ENCODE measurements at places on chromosomes 7 and 10. TPM values are rescaled to one million over a fixed set of nuclear protein-coding genes. Genes with fewer than 3 reads are reported as not detected.

The OR13A1 gene
- not detected for total RNA-seq

The AKR1E2 gene
- 8.9 TPM for total RNA-seq

The ATRNL1 gene
- 19.0 TPM for total RNA-seq

DNA sequence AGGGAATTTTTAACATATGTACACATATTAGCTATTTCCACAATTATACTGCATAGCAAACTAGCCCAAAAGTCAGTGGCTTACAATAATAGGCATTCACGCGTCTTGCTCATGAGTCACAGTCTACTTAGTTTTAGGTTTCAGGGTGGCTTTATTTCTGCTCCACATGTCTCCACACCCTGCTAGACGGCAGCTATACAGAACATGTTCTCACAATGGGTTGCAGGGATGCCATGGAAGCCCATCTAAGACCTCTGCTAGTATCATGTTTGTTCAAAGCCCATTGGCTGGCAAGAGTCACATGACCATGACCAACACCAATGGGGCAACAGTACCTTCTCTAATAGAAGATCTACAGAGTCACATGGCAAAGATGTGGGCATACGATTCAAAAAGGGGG lies 96.3 kb upstream of the NEBL start:
- no peak for DNase-seq

The ZNF487 gene
- total RNA-seq = 6.3 TPM

The SMARCD3 gene
- 19.7 TPM for total RNA-seq

DNA sequence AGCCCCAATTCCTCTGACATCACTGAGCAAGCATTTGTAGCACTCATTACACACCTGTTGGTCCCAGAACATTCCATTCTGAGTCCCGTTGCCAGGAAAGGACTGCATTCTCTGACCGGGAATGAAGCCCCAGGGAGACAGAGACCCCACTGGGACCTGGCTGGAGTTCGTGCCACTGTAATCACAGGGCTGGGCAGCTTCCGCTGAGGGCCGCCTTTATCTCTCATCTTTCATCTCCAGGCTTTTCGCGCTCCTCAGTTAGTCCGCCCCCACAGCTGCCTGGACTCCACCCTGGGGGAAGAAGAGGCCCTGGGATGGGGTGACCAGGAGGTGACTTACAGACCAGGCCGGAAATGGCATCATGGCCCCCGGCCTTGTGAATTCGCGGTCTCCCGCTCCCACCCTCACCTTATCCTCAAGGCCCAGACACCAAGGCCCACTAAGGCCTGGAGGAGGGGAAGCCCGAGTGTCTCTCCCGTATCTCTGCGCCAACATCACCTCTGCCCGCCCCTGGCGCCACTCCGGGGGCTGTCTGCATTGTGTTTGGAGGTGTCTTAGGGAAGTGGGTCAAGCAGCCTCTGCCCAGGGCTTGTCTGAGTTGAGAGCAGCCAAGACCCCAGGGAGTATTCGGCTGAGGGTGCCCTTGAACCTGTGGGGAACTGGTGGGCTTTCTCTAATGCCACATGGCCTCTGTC lies 75.4 kb downstream of the PROSER2 start:
- no peak for DNase-seq

- no peak for DNase-seq
These were observed 19.6 kb upstream of the SMKR1 start for GRCh38 chr7:129482781-129483180.

- DNase-seq = no peak
These were observed 43.7 kb downstream of the DGKB start for GRCh38 chr7:14858866-14859265.

DNA sequence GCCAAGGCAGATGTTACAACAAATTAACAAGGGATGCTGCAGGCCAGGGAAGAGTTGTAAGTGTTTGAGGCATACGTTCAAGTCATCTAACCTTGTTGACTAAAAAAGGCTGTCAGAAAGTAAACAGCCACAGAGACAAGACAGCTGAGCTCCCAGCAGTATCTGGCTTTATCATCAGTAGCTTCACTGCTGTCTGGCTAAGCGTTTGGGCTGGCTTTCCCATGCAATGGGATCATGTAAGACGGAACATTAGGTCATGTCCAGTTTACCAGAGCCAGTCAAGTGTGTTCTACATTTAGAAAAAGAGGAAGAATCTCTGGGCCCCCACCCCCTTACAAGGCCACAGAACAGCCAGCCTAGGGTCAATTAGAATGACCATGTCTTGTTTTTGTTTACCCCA lies 51.3 kb upstream of the GSAP start:
- DNase-seq = no peak

DNA sequence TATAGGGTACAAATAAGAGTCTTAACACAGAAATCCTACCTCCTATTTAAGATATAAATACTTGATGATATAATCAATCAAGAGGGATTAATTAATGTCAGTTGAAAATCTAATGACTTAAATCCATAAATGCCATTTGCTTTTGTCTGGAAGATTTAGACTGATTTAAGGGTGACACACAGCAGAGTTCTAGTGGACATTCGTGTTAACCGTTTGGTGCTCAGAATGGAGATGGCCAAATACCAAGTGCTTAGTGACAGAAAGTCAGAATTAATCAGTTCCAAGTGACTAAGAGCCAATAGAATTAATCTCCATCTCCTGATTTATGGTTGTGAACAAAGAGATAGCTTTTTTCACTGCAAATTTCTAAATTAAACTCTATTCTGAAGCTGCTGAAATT lies 36.2 kb downstream of the NAMPT start:
- no peak for DNase-seq

GRCh38 chr7:150716368-150716767 lies at the start of gene GIMAP1:
TSS of gene GIMAP1 (plus strand) at chr7:150716613. CDS start at chr7:150719048, 2,435 bp downstream.
- no peak for DNase-seq

GRCh38 chr10:60351191-60351853 lies 38.4 kb downstream of the ANK3 start:
- DNase-seq = no peak

GRCh38 chr7:105413887-105414437 lies 25.2 kb upstream of the SRPK2 start:
- no peak for DNase-seq

- DNase-seq = no peak
These were observed 39.7 kb downstream of the CADPS2 start for GRCh38 chr7:122846591-122846990.

The CPN1 gene
- not detected for total RNA-seq

- DNase-seq = no peak
These were observed 10.0 kb downstream of the BTRC start for GRCh38 chr10:101363850-101364400.

DNA sequence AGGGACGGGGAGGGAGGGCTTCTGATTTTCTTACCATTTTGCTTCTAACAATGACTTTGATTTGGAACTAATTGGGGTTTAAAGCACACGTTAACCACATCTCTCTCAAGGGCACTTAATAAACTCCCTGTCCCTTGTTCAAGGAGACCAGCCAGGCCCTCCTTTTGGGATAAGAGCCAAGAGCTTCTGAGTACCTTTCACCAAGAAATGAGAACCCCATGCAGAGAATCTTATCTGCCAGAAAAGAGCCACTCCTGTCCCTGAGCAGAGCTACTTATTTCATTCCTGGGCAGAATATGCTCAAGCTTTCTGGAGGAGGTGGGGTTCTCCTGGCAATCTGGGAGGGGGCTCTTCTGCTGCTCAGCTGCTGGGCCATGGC lies 574.6 kb downstream of the GALNT17 start:
- no peak for DNase-seq

The HOXA10 gene
- total RNA-seq = 0.63 TPM

GRCh38 chr10:624605-625332 lies 64.7 kb downstream of the DIP2C start:
- DNase-seq = no peak

GRCh38 chr7:18619311-18619710 lies 123.8 kb downstream of the HDAC9 start:
- no peak for DNase-seq

The BUD23 gene
- 52.2 TPM for total RNA-seq

The DKK1 gene
- total RNA-seq = 3.5 TPM

DNA sequence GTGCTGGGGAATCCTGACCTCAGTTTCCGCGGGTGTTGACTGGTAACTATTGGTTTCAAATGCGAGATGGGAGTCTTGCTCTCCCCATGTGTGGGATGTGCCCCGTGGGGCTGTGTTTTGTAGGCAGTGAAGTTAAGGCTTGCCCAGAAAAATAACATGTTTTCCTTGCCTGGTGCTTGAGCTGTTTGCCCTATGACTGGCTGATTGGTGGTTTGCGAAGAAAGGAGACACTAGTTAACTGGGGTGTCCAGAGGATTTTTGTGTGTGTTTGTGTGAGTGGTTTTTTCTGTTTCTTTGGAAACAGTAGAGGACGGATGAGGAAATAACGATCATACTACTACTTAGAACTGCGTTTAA lies 61.9 kb downstream of the CREB5 start:
- DNase-seq = no peak

DNA sequence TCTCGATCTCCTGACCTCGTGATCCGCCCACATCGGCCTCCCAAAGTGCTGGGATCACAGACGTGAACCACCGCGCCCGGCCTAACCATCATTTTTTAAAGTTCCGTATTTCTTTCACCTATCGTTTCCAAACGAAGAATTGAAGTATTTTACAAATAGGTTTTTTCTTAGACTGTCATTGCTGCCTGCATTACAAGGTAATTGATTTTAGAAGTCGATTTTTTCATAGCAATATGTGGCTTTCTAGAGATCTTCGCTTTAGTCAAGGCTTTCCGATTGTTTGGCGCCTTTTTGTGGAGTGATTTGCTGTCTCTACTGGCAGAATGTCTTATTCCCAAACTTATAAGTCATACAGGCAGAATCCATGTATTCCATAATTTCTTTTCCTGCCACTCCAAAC lies 109.2 kb downstream of the TRIL start:
- DNase-seq = no peak

DNA sequence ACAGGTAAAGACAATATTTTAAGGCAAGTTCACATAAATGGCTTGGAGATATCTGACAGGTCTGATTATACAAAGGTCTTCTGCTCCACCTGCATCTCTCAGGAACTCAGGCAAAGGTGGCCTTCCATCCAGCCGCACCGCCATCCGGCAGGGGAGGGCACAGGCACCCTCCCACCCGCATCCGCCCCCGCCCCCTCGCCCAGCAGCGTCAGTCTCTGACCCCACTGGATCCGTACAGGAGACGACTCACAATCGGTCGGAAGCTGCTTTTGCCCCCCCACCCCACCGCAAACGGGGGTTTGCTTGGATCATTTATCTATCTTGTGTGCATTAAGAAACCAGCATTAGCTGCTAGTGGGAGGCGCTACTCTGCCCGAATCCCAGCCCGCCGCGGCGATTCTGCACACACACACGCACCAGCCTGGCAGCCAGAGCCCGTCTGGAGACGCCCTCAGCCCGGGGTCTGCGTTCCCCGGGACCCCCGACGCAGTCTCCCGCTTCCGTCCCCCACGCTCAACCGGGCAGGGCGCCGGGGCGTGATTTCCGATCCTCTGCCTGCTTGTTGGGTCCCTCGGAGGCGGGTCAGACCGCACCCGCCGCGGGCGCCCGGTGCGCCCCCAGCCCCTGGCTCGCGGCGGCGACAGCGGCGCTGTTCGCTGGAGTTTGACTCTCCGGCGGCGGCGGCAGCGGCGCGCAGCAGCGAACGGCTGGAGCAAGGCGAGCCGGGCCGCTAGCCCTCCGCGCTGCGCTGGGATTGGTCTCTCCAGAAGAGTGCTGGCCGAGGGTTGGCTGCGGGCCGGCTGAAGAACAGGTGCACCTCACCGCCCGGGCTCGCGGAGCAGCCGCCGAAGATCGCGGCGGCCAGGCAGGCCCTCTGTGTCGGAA lies 820 bp upstream of the NRG3 start:
- no peak for DNase-seq

DNA sequence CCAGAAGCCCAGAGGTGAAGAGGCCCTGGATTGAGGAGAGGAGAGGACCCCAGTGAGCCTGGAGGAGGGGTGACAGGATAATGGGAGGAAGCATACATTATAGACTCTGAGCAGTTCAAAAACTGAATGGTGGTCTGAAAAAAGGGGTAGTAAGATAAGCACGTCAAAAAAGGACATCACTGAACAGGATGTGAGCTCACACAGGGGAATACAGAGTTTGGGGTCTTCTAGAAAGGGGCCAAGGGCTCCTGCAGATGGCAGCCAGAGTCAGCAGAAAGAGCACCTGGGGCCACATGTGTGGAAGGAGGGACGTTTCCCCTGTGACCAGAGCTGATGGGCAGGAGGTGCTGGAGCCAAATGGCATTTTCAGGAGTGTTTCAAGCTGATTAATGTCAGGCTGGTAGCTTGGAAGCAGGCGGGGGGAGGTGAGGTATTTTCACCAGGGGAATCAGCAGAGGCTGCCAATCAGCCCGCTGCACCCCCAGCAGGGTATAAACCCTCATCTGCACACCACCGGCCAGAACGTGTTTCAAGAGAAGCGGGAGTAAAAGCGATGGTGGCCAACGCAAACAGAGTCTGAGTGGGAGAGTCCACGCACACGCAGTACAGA lies 85.8 kb downstream of the TNS3 start:
- DNase-seq = no peak

DNA sequence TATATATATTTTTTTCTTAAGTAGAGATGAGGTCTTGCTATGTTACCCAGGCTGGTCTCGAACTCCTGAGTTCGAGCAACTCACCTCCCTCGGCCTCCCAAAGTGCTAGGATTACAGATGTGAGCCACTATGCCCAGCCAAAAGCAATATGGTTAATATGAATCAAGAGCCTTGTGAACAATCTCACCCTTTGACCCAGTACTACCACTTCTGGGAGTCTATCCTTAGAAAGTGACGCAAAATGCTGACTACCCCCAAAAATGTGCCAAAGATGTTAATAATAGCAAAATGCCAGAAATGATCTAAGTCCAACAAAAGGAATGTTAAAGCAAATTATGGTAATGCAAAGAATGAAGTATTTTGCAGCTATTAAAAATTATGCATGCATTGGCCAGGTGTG lies 44.3 kb downstream of the HOXA1 start:
- DNase-seq = no peak

DNA sequence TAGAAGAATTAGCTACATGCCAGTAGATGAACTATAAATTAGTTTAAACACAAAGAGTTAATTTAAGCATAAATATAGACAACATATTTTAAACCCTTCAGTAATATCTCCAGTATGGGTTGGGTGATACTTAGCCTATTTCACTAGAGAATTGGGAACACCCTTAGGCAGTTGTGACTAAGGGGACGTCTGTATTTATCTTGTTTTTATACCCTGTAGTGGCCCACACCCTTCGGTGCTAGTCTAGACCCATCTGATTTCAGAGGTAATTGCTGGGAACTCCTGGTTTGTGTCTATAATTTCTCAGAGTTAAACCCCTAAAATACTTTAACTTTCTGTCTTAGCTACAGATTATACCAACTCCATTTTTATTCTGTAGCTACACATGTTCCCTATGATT lies 11.5 kb upstream of the STEAP4 start:
- no peak for DNase-seq

DNA sequence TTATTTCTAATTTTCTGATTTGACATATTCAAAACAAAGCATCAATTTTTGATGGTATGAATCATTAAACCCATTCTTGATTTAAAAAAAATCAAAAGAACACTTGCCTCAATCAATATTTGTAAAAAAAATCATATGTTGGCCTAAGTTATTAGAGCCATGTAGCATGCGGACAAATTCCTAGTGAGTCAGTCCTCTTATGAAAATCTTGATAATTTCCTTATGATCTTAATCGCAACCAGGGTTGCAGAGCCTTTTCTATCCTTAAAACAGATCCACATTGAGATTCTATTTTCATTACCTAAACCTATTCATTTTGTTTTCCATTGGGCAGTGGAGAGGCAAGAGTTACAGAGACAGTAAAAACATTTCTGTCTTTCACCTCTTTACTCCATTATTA lies 203.2 kb downstream of the ARL4A start:
- no peak for DNase-seq

- no peak for DNase-seq
These were observed 131.7 kb downstream of the DNAJB6 start for GRCh38 chr7:157468221-157469111.

GRCh38 chr10:5581670-5582566 lies 57.2 kb downstream of the CALML3 start:
- no peak for DNase-seq
